Left renal pelvis (tissue), 4 donors: ENCODE measurements at places on chromosomes 16 and 17. TPM values are rescaled to one million over a fixed set of nuclear protein-coding genes. Genes with fewer than 3 reads are reported as not detected.

Gene ARL4D
- polyA plus RNA-seq = 8.7 TPM

Gene COX6A2
- 0.79 TPM for polyA plus RNA-seq

Gene SMG1
- polyA plus RNA-seq = 60.2 TPM

Gene DHX38
- polyA plus RNA-seq = 57.1 TPM

Gene LRRC75A
- polyA plus RNA-seq = 4.7 TPM

Gene ZDHHC7
- 56.2 TPM for polyA plus RNA-seq

Gene TPSG1
- 0.49 TPM for polyA plus RNA-seq

Gene SMYD4
- 12.9 TPM for polyA plus RNA-seq
